ENCODE measurements at places on chromosomes 16 and 17.
A peak's percentile ranks its signal among the peaks of the same experiment; 100 is the strongest.

DNA sequence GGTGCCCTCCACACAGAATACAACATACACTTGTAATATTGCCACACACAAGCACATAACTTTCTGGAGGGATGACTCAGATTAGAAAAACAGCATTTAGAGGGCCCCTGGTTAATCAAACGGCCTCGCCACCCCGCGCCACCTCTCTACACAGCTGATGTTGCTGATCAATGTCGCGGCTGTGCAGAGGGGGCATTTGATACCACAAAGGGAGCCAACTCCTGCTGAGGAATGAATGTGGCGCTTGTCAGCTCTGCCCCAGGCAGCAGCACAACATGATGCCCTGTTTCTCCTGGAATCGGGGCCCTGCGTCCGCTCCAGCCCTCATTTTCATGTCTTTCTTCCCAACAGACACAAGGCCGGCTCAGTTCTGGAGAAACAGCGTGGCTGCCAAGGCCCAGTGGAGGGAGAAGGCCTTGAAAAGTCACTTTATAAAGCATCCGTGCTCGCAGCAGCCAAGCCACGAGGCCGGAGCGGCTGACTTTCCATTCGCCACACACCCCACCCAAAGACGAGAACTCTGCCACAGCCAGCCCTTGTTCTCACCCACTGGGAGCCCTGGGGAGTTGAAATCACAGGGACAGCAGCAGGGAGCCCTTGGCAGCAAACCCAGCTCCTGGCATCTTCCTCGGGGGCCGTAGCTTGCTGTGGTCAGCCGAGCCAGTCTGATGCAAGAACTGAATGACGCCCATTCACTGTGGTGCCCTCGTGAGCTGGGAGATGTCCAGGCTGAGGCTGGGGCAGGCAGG, 65.6 kb downstream of the XYLT1 start:
- DNase-seq, result no peak

- DNase-seq, result no peak
These were observed 39.9 kb downstream of the MSI2 start for GRCh38 chr17:57296231-57296630.

GRCh38 chr17:38617074-38617860, 11.5 kb upstream of the SRCIN1 start:
- no peak for DNase-seq

DNA sequence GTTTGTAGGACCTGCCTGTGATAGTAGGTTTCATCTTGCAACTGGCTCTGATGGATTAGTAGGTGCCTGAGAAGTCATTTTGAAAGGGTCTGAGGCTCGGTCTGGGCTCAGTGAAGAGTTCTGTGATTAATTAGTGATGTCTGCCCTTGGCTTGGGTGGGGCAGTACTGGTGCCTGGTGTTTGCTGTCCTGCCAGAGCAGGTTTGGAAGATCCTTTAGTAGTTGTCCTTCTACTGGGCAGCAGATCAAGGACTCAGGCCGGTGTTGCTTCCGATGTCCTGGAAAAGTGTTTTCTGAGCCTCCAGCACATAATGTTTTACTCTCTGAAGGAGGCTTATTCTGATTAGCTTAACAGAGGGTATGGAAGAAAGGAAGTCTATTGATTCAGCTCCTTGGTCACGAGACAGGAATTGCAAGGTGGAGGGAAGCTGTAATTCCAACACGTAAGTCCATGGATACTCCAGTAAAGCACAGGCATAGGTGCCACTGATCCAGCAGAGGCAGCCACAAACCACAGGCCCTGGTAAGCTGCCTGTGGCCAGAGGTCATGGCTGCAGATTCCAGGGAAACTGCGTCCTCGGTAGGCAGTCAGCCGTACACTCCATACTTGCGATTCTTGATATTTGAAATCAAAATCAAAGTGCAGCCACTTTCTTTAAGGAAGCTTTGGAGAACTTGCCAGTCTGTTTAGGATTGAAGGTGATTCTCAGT, 18.7 kb downstream of the HLF start:
- DNase-seq, result no peak

- DNase-seq, result no peak
These were observed 140.6 kb downstream of the CLEC16A start for GRCh38 chr16:11084876-11085485.

- no peak for DNase-seq
These were observed 15.4 kb downstream of the SYCE1L start for GRCh38 chr16:77214411-77215138.

GRCh38 chr17:13478326-13478830, 123.4 kb downstream of the HS3ST3A1 start:
- no peak for DNase-seq

- DNase-seq, result no peak
These were observed 42.1 kb downstream of the TSC2 start for GRCh38 chr16:2089706-2090480.

GRCh38 chr17:17042851-17043460, 699 bp downstream of the MPRIP start:
- DNase-seq, result no peak

- no peak for DNase-seq
These were observed 89.1 kb upstream of the CORO6 start for GRCh38 chr17:29711588-29712385.

DNA sequence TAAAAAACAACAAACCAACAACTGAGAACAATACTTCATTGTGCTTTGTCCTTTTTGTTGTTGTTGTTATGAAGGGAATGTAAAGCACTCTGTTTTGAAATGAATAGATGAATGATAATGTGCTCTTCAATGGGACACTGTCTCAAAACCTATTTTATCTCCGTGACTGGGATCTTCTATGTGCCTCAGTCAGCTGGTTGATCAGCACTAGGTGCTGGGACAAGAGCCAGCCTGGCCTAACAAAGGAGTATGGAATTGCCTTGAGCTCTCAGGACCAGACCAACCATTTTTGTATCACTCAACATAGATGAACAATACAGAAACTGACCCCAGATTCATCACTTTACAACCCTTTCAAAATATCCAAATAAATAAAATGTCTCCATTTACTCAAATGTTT, 440.2 kb downstream of the KCNJ2 start:
- no peak for DNase-seq

DNA sequence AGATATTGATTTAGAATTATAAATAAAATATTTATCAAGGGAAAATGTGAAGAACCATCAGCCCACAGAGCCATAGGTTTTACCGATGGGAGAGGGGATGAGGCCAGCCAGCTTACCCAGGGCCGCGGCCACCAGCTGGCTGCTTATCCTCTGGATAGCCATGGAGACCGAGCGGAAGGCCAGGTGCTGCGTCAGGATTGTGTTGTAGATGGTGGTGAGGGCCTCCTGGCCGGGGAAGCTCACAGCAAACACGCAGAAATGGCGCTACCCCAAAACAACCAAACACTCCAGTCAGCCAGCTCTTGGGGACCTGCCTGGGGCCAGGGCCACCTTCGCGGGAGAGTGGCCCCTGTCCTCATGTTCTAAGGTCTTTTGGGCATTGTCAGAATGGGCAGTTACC, 97.8 kb downstream of the DNAH17 start:
- no peak for DNase-seq

GRCh38 chr17:82285141-82285540, 11.6 kb upstream of the CSNK1D start:
- no peak for DNase-seq

DNA sequence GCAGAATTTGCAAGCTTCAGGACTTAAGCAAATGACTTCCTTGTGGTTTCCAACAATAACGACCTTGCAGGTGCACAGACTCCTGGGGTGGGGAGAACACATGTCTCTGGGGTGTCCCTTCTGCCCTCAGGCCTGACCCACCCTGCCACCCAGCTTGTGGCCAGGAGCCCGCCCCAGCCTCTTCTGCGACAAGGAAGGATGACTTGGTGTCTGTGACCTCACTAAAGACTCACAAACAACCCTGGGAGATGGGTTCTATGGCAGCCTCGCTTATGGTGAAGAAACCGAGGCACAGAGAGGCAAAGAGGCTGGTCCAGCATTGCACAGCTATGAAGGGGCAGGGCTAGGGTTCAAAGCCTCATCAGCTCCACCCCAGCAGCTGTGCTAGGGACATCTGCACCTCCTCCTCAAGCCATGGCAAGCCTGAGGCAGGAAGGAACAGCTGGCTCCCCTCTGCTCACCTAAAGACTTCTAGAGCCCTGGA, 2.6 kb downstream of the ATP2A3 start:
- no peak for DNase-seq

- no peak for DNase-seq
These were observed 9.1 kb upstream of the CRISPLD2 start for GRCh38 chr16:84810518-84811273.

GRCh38 chr17:78601577-78602190, 24.5 kb upstream of the DNAH17 start:
- DNase-seq, result no peak

DNA sequence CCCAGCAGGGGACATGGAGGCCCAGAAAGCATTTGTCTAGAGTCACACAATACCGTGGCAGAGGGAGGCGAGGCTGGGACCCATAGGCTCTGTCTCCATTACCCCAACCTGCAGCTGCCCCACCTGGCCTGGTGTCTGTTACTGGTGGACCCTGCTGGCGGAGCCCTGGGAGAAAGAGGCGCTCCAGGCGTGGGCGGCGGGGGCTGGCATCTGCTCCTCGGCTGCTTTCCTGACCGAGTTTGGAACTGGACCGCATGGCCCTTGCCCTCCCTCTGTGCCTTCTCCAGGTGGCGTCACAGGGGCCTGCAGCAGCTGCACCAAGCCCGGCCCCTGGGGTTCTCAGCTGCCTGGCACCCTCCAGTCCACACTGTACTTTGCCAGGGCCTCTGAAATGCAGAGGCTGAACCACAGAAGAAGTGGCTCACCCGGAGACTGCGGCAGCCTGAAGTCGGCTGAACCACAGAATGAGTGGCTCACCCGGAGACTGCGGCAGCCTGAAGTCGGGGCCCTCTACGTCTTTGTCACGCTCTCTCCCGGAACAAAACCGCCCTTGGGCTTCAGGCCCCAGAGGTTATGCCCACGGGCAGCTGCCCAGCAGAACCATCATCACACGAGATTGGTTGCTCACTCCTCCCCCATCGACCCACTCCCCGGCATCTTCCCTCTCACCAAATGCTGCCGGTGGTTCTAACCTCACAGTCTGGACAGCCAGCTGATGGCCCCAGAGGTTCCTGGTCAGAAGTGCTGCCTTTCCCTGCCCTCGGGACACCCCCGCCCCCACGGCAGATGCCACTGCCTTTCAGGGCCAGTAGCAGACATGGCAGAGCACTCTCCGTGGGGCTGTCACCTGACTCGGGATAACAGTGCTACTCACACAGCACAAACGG, 20.2 kb downstream of the CBFA2T3 start:
- DNase-seq, result no peak

- peak; percentile 34 for DNase-seq
These were observed 38.5 kb downstream of the TBC1D16 start for GRCh38 chr17:79997011-79997660.

DNA sequence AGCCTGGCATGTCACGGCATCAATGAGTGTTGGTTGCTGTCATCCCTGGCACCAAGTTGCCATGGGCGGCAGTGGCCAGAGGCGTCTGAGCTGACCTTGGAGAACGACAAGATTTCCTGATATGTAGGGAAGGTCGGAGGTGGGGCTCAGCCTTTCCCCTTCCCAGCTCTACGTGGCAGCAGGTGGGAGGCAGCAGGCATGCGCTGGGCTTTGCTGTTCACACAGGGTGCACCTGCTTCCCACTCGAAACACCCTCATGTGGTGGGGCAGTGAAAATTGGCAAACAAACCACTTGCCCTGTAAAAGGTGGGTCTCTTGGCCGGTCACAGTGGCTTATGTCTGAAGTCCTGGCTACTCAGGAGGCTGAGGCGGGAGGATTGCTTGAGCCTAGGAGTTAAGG, 12.3 kb upstream of the TFAP4 start:
- DNase-seq, result no peak

GRCh38 chr17:74037320-74037719, 166.2 kb upstream of the RPL38 start:
- DNase-seq, result no peak

DNA sequence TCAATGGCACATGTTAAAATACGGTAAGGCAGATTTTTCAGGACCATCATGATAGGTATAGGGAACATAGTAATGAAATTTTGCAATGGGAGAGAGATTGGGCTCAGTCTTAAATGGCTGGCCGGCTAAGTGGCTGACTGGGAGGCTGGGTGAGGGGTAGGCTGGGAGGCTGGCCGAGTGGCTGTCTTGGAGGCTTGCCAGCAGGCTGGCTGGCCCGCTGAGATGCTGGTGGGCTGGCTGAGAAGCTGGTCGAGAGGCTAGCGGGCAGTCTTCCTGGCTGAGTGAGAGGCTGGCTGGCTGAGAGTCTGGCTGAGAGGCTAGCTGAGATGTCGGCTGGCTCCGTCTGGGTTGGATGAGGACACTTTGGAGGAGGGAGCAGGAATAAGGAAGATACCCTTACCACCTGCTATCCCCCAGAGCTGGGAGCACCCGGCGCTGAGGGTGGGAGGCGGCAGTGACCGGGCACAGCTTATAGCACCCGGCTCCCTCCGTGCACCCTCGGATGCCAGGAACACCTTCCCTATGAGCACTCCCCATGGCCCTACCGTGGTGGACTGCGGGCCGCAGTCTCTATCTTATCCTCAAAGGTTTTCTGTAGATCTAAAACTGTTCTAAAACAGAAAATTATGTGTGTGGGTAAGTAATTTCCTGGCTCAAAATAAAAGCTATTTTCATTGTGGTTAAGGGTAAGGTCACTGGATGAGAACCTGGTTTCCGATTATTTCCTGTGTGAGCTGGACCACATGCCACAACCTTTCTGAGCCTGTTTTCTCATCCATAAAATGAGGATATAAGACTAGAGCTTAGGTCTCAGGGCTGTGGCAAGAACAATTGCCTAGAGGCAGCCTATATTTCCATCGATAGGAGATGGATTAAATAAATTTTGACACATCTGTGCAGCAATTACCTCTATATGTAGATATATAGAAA, 34.5 kb upstream of the TMC5 start:
- no peak for DNase-seq

All from stimulated activated CD8-positive, alpha-beta memory T cell treated with anti-CD3 and anti-CD28 coated beads, Interleukin-15, amount 100 ng/mL, for 4 hours (primary cell).